ENCODE measurements at places on chromosomes 16 and 17. TPM values are rescaled to one million over a fixed set of nuclear protein-coding genes. Genes with fewer than 3 reads are reported as not detected.

The KRT9 gene
- total RNA-seq: 0.78 TPM

The OMG gene
- not detected for total RNA-seq

The MT1F gene
- total RNA-seq: 1.5 TPM

The TBC1D3 gene
- not detected for total RNA-seq

The TP53TG3C gene
- total RNA-seq: not detected

The PDF gene
- 31.2 TPM for total RNA-seq

The FCSK gene
- total RNA-seq: 11.8 TPM

The MPP3 gene
- 4.9 TPM for total RNA-seq

The HOXB1 gene
- total RNA-seq: not detected

The ACAP1 gene
- total RNA-seq: 0.78 TPM

The KRTAP2-1 gene
- total RNA-seq: not detected

The CIAO2B gene
- 141 TPM for total RNA-seq

The TEKT5 gene
- total RNA-seq: not detected

The ARHGAP44 gene
- total RNA-seq: 1.3 TPM

The OTOA gene
- total RNA-seq: not detected

The KRTAP3-3 gene
- total RNA-seq: not detected

The TTLL6 gene
- not detected for total RNA-seq

The ST6GALNAC1 gene
- total RNA-seq: 9.9 TPM

The SLC6A2 gene
- total RNA-seq: 0.23 TPM

The CDH13 gene
- total RNA-seq: 25.1 TPM

The MYH8 gene
- not detected for total RNA-seq

The RSL1D1 gene
- 197 TPM for total RNA-seq

The FN3K gene
- total RNA-seq: 1.1 TPM

The PLA2G10 gene
- total RNA-seq: not detected

The HP gene
- not detected for total RNA-seq

The CEP295NL gene
- total RNA-seq: not detected

The KCTD19 gene
- total RNA-seq: not detected

The NUDT7 gene
- 3.2 TPM for total RNA-seq

The CDC42EP4 gene
- 37.0 TPM for total RNA-seq

The PDIA2 gene
- total RNA-seq: not detected

The CES5A gene
- total RNA-seq: not detected

The IRX5 gene
- 25.1 TPM for total RNA-seq

The KRTAP1-5 gene
- not detected for total RNA-seq

The MEIOB gene
- total RNA-seq: not detected

The CBLN1 gene
- total RNA-seq: not detected

The AFMID gene
- 29.1 TPM for total RNA-seq

The CIBAR2 gene
- total RNA-seq: not detected

The USP6 gene
- not detected for total RNA-seq

The KRT39 gene
- not detected for total RNA-seq
